ENCODE measurements at places on chromosomes 16 and 17. TPM values are rescaled to one million over a fixed set of nuclear protein-coding genes. Genes with fewer than 3 reads are reported as not detected.
A peak's percentile ranks its signal among the peaks of the same experiment; 100 is the strongest.

Gene CD300E
- total RNA-seq, result 7.6 TPM

Gene MLYCD
- total RNA-seq, result 43.8 TPM

Gene ELAC2
- 87.0 TPM for total RNA-seq

Gene SMIM36
- not detected for total RNA-seq

Gene HSD17B2
- total RNA-seq, result not detected

Gene SCO1
- total RNA-seq, result 61.1 TPM

Gene ANKRD40CL
- 19.4 TPM for total RNA-seq

Gene QRICH2
- total RNA-seq, result 1.1 TPM

DNA sequence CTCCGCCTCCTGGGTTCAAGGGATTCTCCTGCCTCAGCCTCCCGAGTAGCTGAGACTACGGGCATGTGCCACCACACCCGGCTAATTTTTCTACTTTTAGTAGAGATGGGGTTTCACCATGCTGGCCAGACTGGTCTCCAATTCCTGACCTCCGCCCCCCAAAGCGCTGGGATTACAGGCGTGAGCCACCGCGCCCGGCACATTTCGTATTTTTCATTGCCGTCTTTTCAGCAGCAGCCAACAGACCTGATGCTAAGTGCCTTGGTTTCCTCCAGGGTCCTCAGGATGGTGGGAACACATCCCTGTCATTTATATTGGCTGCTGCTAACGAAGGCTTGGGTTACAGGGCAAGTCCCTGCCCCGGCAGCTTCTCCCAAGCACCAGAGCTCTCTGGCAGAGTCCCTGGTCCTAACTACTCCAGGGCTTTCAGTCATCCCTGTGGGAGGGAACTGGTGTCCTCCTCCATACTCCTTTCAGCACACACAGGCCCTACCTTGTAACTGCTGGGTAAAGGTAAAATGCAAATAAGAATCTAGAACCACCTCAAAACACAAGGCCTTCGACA, 1.5 kb upstream of the RNF157 start:
- DNase-seq, result no peak

DNA sequence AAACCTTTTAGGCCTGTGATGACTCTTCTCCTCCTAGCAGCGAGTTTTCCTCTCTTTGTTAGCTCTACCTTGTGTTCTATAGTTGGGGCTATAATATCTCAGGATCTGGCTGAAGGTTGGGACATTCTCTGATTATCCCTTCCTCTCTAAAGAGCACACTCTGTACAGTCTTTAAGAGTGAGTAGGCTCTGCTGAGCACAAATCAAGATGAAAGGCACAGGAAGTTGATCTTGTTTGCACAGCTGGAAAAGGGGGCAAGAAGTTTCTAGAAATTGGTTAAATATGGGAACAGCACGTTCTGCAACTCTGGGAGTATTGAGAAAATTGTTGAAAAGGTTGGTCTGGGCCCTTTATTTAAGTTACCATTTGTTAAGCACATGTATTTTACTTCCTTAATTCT, 240.9 kb downstream of the CDH11 start:
- DNase-seq, result no peak

GRCh38 chr17:16013943-16014407, 14.4 kb downstream of the TTC19 start:
- DNase-seq, result no peak

- no peak for DNase-seq
Observed at GRCh38 chr17:19943026-19943425, 34.6 kb downstream of the AKAP10 start.

DNA sequence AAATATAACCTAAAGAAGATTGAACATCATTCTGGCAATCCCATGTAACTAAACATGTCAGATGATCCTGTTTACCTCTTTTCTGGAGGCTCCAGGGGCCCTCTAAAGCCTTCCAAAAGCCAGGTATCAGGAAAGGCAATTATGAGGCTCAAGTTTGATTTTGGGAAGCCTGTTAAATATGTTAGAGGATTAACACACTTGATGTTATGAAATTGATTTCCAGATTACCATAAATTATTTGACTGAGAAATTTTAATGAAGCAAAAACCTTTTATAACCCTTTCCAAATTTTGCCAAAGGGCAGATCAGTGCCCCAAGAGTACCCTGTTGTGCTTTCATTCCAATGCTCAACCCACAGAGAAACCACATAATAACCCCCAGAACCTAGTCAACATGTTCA, 29.3 kb downstream of the PHKB start:
- no peak for DNase-seq

DNA sequence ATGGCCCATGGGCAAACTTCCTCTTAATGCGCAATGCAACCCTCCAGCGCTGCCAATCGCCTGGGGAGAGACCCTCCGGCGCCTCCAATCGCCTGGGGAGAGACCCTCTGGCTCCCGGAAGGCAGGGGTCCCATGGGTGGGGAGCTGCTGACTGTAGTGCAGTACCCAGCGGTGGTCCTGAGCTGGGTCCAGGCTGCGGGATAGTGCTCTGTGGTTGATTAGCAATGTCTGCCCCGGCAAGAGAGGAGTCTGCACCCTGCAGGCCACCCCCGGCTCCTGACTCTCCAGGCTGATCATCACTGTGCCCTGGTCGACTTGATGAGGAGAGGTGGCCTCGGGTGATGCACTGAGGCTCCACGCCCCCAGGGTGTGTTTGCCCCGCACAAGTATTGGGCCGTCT, 44.6 kb upstream of the ZNF469 start:
- DNase-seq, result no peak

- no peak for DNase-seq
Observed at GRCh38 chr16:86987746-86988670, 329.2 kb downstream of the C16orf95 start.

DNA sequence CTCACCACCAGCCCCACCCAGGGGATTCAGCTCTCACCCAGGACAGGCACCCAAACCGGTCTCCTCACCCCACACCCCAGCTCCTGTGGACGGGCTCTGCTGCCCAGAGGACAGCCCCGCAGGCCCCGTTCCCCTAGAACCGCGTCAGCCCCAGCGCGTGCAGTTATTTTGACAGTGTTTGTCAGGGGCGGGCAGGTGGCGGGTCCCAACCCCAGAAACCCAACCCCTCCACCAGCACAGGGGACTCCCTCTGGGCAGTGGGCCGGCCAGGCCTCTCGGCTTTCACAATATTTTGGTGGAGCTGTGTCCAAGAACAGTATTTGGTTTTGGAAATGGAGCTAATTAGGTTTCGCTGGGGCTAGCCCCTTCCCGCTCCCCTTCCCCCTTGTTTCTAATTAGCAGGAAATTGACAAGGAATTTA, 44.8 kb downstream of the BAHCC1 start:
- DNase-seq, result no peak

- DNase-seq, result no peak
Observed at GRCh38 chr16:81562174-81562849, 117.7 kb downstream of the CMIP start.

DNA sequence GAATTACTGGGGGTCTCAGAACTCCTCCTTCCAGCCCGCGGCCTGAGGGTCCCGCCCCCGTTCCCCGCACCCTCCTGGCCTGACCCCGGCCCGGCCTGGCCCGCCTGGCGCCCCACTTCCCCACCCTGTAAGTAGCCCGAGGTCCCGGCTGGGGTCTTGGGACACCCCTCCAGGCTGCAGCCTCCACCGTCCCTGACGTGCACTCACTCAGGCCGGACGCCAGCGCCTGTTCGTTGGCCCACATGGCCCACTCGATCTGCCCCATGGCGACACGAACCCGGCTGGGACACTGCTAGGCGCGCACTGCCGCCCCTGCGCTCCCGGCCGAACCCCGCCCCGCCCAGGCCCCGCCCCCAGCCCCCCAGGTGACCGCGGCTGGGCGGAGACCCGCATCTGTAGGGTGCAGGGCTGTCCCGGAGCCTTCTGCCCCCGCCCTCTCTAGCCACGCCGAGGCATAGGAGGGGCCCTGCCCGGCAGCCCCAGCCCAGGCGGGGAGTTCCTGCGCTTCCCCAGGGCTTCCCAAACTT, at the start of gene CYBA:
Gene CYBA (minus strand): TSS at position 305 of the 527 bp plus-strand sequence. CDS start 40 bp downstream, at position 265.
- DNase-seq, result peak; percentile 83

DNA sequence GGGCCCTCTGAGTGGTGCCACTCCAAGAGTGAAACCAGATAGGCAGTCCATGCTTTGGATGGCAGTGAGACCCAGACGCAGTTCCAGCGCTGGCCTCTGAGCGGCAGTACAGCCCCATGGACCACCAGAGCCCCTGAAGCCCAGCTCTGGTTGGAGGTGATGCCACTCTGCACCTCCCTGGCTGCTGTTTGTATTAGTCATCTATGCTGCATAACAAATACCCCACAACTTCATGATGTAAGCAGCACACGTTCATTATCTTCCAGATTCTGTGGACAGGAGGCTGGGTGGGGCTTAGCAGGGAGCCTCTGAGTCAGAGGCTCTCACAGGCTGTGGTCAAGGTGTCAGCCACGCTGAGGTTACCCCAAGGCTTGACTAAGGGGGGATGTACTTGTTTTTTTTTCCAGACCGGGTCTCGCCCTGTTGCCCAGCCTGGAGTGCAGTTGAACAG, 5.1 kb upstream of the NME4 start:
- peak; percentile 60 for DNase-seq

- DNase-seq, result peak; percentile 79
Observed at GRCh38 chr16:86931410-86931941, 353.1 kb downstream of the FOXL1 start.

DNA sequence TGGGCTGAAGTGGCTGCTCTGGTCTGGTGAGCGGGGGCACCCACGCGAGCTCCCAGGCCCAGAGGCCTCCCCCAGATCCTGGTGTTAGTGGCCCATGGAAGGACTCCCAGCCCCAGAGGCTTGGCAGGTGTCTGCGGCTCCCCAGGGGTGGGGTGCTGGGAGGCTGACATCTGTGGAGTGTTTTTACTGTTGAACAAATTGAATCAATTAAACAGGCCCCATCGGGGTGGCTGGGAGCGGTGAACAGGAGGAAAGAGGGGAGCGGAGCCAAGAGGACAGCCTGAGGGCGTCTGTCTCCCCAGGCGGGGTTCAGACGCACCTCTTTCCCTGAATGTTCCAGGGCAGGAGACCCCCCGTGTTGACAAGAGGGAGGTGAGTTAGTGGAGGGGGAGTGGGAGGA, 29.9 kb downstream of the ACTG1 start:
- no peak for DNase-seq
